GM12892 (cell line): ENCODE measurements at places on chromosomes 5 and 9.

- DNase-seq: no peak
Observed at GRCh38 chr5:78377056-78377717, 16.8 kb downstream of the SCAMP1 start.

- no peak for DNase-seq
Observed at GRCh38 chr9:13377171-13377925, 97.9 kb upstream of the MPDZ start.

DNA sequence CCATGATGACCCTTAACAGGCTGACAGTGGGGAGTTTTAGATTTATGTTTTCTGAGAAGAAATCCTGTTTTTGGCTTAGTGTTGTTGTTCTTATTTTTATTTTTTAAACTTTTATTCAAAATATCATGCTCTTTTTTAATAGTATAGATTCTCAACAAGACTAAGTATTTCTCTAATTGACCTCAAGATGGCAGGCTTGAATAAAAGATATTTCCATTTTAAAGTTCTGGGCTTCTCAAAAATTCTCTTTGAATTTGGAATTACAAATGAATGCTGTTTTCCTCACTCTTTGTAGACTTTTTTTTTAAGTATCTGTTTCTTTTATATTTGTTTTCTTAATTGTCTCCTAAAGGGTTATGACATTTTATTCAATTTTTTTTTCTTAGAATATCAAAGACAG, 50.0 kb upstream of the SH3GL2 start:
- no peak for DNase-seq

DNA sequence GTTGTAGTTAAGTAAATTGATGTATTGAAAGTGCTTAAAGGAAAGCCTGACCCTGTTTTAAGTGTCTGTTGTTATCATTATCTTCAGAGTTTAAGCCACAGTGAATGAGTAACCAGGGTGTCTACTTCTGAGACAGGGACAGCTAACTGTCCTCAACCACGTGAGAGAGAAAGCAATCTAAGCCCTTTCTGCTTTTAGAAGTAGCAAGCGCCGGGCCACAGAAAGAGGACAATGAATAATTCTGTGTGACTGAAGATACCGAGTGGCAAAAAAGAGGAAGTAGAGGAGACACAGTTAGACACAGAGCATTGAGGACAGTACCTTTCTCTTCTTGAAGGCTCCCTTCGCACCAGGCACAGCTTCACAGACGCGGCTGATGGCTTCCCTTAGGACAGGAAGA, 86.3 kb downstream of the S1PR3 start:
- DNase-seq: no peak

- no peak for DNase-seq
Observed at GRCh38 chr5:1490376-1490775, 33.4 kb downstream of the LPCAT1 start.

- no peak for DNase-seq
Observed at GRCh38 chr5:179112469-179113142, 52.4 kb downstream of the ZNF354C start.

DNA sequence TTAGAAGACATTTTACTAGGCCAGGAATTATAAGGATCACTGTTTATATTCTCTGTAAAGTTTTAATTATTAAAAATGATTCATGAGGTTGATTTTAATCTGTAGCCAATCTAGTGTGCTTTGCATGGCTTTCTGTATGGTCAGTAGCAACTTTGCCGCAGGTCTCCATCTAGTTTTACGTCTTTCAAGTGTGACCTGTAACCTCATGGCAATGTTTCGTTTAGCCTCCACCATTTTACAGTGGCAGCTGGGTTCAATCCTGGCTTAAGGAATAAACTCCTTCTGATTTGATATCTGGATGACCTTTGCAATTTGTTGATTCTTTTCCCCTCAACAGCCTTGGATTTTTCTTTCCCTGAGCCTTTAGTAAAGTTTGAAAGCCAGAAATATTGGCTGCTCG, 434.5 kb upstream of the CDH9 start:
- DNase-seq: no peak

DNA sequence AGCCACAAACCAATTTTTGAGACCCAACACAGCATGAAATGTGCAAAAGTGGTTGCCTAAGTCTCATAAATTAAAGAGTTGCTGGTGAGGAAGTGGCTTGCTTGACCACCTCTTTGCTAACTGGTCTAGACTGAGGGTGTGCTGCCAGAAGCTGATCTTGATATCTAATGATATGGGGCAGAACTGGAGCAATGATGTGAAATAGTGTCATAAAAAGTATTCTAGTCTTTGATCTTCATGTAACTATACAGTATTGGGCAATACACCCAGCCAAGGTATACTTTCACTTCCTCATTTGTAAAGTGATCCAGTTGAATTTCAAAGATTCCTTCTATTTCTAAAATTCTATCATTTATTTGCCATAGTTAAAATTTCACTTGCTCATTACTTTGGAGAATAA, 5.9 kb upstream of the YTHDC2 start:
- no peak for DNase-seq

GRCh38 chr5:159419576-159419975, 89.3 kb upstream of the IL12B start:
- no peak for DNase-seq

DNA sequence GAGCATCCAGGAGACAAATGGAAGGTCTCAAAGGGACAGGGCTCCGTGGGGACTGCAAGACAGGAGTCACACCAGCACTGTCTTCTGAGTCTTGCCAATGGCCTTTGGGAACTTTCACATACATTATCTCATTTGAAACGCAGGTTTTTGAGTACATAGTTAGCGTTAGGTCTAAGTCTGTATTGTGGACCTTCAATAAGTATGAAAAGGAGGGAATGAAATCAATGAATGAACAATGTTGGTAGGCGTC, 442 bp upstream of the DCTN4 start:
- DNase-seq: no peak
